ENCODE measurements at places on chromosomes 11 and 22.

GRCh38 chr22:46280999-46281623 is 13.3 kb downstream of the TTC38 start:
- peak; percentile 26 for ATAC-seq

GRCh38 chr11:131904756-131905155 is 534.3 kb downstream of the NTM start:
- ATAC-seq, result no peak

DNA sequence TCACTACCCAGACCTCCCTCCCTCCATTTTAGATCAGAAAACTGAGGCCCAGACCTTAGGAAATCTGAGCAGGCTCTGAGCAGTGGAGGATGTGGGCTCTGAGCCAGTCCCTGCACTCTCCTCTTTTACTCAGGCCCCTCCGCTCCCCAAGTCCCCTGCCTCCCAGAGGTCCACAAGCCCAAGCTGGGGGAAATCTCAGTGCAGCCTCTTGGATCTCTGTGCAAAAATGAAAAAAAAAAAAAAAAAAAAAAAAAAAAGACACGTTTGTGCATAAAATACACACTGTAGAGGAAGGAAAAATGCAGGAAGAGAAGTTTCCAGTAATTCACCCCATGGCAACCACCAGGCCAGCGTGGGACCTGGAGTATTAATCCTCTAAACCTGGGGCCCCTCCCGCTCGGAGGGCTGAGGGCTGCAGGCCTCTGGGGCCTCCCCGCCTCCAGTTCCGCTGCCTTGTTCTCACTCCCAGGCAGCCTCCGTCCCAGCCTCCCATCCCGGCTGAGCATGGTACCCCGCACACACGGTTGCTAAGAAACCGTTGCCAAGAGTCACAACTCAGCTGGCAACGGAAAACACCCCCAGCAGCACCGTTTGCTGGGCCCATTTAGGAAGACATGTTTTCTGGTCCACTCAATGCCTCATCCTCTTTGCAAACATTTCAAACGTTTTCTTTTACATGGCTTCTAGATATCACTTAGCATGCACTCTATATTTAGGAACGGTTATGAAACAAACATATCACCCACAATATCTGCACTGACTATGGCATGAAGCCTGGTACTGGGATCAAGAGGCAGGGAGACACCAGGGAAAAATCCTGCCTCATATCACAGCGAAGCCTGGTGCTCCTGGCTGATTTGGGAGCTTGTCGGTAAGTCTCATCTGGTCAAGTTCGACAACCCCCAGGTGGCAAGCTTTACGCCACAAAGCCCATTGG is 227.5 kb downstream of the CTTN start:
- no peak for ATAC-seq

DNA sequence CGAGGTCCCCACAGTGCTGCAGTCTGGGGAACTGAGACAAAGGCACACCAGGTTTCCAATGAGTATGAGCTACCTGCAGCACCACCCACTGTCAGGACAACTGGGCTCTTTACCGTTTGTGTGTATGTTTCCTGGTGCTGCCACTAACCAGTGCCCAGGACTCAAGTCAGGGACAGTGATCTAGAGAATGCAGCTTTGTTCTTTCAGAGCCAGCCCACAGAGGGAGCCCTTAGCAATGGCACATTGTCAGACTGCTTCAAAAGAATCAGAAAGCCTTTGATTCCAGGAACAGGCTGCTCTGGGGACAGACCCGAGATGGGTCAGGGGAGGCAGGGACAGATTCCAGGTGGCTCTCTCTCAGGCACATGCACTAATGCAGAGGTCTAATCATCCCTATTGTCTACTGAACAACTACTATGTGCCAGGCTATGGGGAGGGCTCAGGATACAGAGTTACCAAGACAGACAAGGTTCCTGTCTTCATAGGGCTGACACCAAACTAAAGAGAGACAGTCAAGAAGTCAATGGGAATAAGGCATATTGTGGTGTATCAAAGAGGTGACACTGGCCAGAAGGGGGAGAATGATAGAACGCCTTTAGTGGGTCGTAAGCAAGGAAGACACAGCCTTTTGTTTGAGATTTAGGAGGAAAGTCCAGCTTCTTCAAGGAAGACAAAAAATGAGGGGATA is 103.7 kb downstream of the VPREB1 start:
- ATAC-seq, result peak; percentile 38

DNA sequence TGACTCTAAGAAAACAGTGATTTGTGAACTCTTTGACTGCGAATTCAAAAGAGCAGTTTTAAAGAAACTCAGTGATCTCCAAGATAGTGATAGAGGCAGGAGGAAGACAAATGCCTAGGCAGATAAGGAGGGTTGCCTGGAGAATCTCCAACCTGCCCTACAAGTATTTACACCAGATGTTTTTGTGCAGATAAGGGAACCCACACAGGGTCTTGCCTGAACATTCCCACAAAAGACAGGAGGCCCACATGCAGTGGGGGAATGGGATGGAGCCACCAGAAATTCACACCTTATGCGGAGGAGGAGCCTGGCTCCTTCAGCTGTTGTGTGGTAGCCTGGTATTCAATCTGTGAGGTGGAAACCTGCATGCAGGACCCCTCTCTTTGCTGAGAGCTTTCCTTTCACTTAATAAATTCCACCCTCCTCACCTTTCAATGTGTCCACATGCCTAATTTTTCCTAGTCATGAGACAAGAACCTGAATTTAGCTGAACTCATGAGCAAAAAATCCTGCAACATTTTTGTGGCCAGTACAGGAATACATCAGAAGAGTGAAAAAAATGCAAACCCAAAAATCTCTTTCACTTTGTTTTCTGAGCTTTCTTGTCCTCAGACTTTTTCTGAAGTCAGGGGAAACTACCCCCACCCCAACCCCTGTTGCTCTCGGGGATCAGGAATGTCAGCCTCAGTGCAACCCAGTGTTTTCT is 8.1 kb upstream of the GLYAT start:
- ATAC-seq, result no peak

GRCh38 chr22:43343670-43344519 is 723 bp upstream of the SCUBE1 start:
- ATAC-seq, result no peak

DNA sequence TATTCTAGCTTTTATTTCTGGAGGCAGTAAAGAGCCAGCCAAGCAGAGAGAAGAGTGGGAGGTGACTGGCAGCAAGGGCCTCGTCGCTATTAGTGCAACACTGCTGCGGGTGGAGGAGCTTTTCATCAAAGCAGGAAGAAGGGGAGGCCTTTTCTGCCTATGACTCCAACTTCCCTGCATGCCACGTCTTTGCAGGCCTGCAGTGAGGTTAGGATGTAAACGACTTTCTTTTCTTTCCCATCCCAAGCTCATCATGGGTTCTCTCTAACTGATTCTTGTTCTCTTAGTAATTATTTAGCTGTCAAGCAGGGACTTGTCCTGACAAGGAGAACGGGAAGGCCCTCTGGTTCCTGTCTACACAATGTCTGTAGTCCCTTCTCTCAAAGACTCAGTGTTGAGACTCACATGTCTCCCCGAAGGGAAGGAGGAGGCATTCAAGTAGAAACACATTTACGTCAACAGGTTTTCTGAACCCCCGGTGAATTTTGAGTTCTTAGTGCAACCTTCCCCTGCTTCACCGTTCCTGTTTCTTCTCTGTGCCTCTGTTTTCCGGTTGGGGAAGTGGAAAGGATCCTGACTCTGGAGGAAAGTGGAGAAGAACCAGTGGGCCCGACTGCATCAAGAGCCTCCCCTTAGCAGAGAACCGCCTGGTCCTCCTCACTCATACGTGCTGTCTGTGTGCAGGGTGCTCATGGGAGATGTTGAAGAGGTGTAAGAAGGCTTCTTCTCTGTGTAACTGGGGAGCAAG is 56.9 kb downstream of the PACS1 start:
- peak; percentile 85 for ATAC-seq

Measured in esophagus mucosa (tissue), 1 donor.